ENCODE measurements at places on chromosomes 4 and X. TPM values are rescaled to one million over a fixed set of nuclear protein-coding genes. Genes with fewer than 3 reads are reported as not detected.

The CFAP47 gene
- 0.19 TPM for total RNA-seq

The REELD1 gene
- total RNA-seq, result not detected

The NR3C2 gene
- total RNA-seq, result 0.67 TPM

The FAM149A gene
- 10.1 TPM for total RNA-seq

The CHRDL1 gene
- 0.08 TPM for total RNA-seq

The PCDH7 gene
- 40.5 TPM for total RNA-seq

The SLITRK2 gene
- total RNA-seq, result 0.69 TPM

The FAM47E gene
- 0.16 TPM for total RNA-seq

The ARX gene
- total RNA-seq, result 0.56 TPM

The IL2 gene
- not detected for total RNA-seq
